ENCODE measurements at places on chromosomes 5 and 9. TPM values are rescaled to one million over a fixed set of nuclear protein-coding genes. Genes with fewer than 3 reads are reported as not detected.

GRCh38 chr9:13688990-13689600 is 409.6 kb upstream of the MPDZ start:
- no peaks in the 10 kb centered on the region for H3K27me3 ChIP-seq
- DNase-seq = no peak
- H3K4me1 ChIP-seq = no peaks in the 10 kb centered on the region
- H3K27ac ChIP-seq = no peak overlapping the region
- H3K36me3 ChIP-seq = no peaks in the 10 kb centered on the region

PLCXD3 gene
- total RNA-seq = 0.46 TPM

DNA sequence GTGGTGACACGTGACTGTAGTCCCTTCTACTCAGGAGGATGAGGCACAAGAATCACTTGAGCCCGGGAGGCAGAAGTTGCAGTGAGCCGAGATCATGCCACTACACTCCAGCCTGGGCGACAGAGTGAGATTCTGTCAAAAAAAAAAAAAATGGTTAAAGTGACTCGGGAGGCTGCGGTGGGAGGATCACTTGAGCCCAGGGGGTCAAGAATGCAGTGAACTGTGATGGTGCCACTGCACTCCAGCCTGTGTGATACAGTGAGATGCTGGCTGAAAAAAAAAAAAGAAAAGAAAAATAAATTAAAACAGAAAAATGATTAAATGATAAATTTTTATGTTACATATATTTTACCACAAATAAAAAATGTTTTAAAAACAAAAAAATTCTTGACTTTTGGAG is 51.9 kb downstream of the KLF4 start:
- no peak overlapping the region for H3K4me3 ChIP-seq
- H3K36me3 ChIP-seq = no peaks in the 10 kb centered on the region
- no peak for DNase-seq
- H3K4me1 ChIP-seq = no peaks in the 10 kb centered on the region
- no peak overlapping the region for H3K27ac ChIP-seq
- H3K27me3 ChIP-seq = no peaks in the 10 kb centered on the region

RALGPS1 gene
- total RNA-seq = 18.8 TPM

MGAT4B gene
- total RNA-seq = 87.7 TPM

IL5 gene
- not detected for total RNA-seq

- no peak for DNase-seq
- peak within 1 kb of the TSS; percentile 85 for H3K27ac ChIP-seq
- no peaks in the 10 kb centered on the region for H3K36me3 ChIP-seq
- H3K4me3 ChIP-seq = peak within 1 kb of the TSS; percentile 64
These were observed at the start of gene AIF1L for GRCh38 chr9:131096269-131097125. Gene AIF1L (plus strand): TSS chr9:131096531. CDS start chr9:131096630, 99 bp downstream.

DNA sequence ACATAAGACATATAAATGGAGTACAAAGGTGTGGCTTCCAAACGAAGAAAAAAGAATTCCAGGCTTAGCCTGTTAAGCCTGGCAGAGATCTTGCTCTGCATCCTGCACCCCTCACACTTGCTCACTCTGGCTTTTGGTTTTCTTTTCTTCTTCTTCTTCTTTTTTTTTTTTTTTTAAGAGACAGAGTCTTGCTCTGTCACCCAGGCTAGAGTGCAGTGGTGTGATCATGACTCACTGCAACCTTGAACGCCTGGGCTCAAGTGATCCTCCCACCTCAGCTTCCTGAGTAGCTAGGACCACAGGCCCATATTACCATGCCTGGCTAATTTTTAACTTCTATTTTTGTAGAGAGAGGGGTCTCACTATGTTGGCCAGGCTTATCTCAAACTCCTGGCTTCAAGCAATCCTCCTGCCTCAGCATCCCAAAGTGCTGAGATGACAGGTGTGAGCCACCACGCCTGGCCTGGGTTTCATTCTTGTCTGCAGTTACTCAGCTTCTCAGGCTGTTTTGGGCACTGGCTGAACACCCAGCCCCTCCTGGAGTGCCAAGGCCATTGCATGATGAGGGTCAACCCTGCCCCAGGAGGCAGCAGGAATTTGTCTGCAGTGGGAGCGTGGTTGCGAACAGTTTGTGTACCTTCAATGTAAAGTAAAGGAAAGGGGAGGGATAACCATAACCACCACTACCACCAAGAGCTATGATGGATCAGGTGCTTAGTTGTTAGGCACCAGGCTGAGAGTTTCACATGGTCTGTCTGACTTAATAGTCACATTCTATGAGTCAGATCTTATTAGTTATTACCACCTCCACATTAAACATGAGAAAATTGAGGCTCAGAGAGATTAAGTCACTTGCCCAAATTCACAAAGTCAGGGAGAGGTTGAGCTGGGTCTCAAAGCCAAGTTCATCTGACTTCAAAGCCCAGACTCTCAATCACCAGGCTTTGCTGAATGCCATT is 219.2 kb upstream of the PANK3 start:
- H3K4me1 ChIP-seq = no peaks in the 10 kb centered on the region
- H3K4me3 ChIP-seq = no peak overlapping the region
- no peak overlapping the region for H3K27ac ChIP-seq
- no peak for DNase-seq
- H3K27me3 ChIP-seq = no peaks in the 10 kb centered on the region

Measured in spleen (tissue), 13 donors.